ENCODE measurements at places on chromosomes 2 and 18.

DNA sequence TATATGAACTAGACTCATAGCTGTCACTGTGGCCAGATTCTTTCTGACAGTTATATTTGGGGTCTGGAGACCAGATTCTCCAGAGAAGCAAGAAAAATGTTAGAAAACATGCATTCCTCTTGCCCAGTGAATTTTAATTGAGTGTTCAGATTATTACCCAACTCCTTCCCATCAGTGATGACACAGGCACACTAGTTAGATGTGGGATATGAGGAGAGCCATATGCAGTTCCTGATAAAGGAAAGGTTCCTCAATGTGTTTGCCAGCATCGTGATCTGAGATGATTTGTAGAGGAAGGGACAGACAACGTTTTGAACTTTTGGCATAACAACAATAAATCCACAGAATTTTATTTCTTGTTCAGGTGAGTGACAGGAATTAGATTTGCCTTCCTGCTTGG, 308.6 kb downstream of the PIEZO2 start:
- peak; percentile 7 for DNase-seq

DNA sequence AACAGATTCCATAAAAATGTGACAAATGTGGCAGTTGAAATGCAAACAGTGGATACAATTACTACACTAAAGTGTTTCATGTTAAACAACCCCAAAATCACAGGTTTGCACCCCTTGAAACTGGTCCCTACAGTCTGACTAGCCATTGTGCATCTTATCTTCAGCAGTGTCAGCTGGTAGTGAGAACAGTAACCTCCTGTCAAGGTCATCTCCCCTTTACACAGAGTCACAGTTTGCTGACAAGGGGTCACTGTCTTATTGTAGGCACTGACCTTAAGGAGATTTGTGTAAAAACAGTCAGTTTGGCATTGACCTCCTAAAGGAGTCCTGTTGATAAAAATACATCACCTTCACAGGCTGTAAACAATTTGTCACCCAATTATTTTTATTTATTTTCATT, 37.3 kb upstream of the TTC21B start:
- DNase-seq: no peak

DNA sequence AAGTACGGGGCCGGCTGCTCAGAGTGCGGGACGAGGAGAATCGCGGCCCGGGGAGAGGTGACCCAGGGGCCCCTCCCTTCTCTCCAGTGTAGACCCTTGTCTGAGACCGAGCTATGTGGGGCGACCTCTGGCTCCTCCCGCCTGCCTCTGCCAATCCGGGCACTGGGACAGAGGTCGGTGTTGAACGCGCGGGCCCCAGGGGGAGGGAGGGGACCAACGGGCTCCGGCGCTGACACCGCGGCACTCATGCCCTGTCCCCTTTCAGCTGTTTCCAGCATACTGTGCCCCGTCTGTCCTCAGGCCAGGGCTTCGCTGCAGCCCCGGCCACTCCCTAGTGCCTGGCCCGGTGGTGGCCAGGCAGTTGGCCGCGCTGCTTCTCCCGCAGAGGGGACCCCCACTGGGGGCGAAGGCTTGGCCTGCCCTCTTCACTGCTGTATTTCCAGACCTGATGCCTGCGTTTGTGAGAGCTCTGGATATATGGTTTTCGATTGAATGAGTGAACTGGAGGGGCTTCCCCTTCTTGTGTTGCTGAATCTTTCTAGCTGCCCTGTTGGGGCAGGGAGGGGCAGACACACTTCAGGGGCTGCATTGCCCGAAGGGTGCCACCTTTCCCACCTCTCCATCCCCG, 809 bp downstream of the DBI start:
- DNase-seq: no peak

GRCh38 chr2:13390676-13391075, 673.9 kb downstream of the TRIB2 start:
- no peak for DNase-seq

Data from fibroblast of the aortic adventitia (primary cell).